Hair follicular keratinocyte (primary cell): ENCODE measurements at places on chromosomes 4 and X. TPM values are rescaled to one million over a fixed set of nuclear protein-coding genes. Genes with fewer than 3 reads are reported as not detected.

The ASMT gene
- not detected in 2 replicates for total RNA-seq

The RBM3 gene
- 161 and 180 TPM in 2 replicates for total RNA-seq

The HSPA4L gene
- total RNA-seq = 18.5 and 26.4 TPM in 2 replicates

The ANOS1 gene
- 2.6 and 16.6 TPM in 2 replicates for total RNA-seq

The RASGEF1B gene
- 0.53 and 2.3 TPM in 2 replicates for total RNA-seq

The ATRX gene
- 19.3 and 45.4 TPM in 2 replicates for total RNA-seq

The GUCY1B1 gene
- total RNA-seq = 0.23 and 0.84 TPM in 2 replicates

The ZNF674 gene
- total RNA-seq = 1.9 and 2.7 TPM in 2 replicates

The PGAM4 gene
- total RNA-seq = not detected in 2 replicates

The WWC2 gene
- 13.0 and 14.4 TPM in 2 replicates for total RNA-seq
